ENCODE measurements at places on chromosomes 6 and 20. TPM values are rescaled to one million over a fixed set of nuclear protein-coding genes. Genes with fewer than 3 reads are reported as not detected.

DNA sequence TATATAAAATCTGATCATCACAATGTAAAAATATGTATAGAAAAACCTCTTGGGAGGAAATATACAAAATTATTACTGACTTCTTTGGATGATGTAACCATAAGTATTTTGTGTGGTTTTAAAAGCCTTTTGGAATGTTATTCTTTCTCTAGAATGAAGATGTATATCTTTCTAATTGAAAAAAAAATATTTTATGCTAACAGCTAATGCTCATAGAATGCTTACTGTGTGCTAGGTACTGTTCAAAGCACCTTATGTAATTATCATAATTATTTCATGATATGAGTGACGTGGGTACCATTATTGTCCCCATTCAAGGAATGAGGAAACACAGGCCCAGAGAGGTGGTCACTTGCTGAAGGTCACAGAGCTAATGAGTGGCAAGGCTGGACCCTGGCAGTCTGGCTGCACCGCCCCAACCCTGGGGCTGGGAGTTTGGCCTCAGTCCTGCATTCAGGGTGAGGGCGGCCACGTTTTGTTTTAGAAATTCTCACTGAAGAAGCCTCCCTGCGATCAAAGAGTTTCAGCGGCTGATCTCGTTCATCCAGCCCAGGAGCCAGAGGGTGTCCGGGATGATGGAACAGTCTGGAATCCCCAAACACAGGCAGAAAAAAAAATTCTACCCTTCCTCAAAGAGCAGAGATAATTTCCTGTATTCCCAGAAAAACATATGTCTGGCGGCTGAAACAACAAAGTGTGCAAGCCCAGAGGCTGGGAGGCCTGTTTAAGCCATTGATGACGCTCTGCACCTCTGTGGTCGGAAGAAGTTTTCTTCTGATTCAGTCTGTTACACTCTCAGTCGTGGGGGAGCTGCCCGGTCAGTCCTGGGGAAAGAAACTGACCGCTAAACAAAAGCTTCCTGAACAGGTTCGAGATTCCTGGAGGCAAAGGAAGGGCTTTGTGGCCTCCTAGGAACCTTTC lies 37.3 kb downstream of the TFEB start:
- no peak for DNase-seq

GRCh38 chr6:94668876-94669275 lies 908.5 kb upstream of the MANEA start:
- DNase-seq: no peak

- no peak for DNase-seq
Measured at GRCh38 chr6:111989743-111990142, 64.2 kb upstream of the CCN6 start.

GRCh38 chr20:20233041-20233514 lies 134.8 kb upstream of the INSM1 start:
- no peak for DNase-seq

DNA sequence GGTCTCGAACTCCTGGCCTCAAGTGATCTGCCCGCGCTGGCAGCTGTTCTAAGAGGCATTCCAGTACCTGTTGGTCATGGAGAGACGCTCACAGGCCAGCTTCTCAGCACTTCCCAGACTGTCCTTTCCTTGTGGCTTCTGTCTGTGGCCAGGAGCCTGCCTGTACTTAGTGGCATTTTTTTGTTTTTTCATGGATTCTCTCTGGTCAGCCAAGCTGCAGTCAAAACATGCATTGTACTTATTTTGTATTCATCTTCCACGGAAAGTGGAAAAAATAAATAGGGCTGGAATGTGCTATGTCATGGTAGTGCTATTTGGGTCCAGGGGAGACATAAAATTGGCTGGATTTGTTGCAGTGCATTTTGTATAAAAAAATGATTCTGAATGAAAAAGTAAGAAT lies 29.1 kb downstream of the ZDHHC14 start:
- DNase-seq: no peak

DNA sequence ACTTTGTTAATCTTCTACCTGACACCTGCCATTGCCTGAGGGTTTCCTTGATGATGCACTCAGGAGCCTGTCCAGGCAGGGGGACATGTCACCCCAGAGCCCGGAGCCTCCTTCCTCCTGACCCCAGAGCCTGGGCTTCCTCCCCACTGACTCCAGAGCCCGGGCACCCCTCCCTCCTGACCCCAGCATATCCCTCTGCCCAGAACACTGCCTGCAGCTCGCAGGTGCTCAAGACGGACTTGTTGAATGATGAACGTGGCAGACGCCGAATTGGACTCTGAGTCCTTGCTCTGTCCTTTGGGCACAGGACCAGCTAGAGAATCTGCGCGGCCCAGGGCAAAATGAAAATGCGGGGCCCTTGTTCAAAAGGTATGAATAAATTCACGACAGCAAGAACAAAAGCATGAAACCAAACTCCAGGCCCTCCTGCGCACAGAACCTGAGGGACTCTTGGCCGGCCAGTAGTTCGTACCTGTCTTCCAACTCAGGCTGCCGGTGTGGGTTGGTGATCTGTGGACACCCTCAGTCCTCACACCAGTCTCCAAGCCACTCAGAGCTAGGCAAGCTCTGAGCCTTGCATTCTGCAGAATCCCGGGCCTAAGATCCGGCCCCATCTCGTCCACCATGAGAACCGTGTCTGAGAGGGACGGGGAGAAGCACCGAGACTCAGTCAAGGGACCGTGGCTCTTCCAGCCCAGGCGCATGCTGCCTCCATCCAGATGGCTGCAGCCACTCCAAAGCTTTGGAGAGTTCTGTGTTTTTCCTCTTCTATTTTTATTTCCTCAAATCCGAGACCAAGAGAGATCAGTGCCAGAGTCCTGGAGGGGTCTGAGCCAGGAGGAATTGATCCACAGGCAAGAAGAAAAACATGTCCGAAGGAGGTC lies 104.7 kb downstream of the BMP7 start:
- no peak for DNase-seq

GRCh38 chr6:25005010-25005409 lies 69.2 kb upstream of the RIPOR2 start:
- DNase-seq: no peak

- peak; percentile 24 for DNase-seq
Measured at GRCh38 chr20:50015993-50016770, 33.4 kb downstream of the SNAI1 start.

- DNase-seq: peak; percentile 42
Measured at GRCh38 chr6:33008944-33009861, at the start of gene HLA-DOA. Gene HLA-DOA, minus strand, starts transcription at chr6:33009591.

GRCh38 chr6:219641-220198 lies 72.6 kb upstream of the DUSP22 start:
- DNase-seq: peak; percentile 20

DNA sequence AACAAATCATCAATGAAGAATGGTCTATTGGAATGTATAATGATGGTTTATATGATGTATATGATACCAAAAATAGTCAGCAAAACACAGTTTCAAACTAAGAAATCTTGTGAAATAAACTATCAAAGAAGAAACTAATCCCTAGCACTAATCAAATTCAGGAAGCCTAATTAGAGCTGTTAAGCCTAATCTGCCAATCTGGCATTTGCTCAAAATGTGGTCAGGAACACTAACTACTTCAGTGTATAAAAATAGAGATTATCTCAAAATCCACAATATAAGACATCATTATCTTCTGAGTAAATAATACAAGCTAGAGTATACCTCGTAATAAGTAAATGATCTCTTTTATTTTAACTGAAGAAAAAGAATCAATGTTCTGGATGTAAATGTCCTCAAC lies 12.8 kb upstream of the AKAP7 start:
- DNase-seq: no peak

DNA sequence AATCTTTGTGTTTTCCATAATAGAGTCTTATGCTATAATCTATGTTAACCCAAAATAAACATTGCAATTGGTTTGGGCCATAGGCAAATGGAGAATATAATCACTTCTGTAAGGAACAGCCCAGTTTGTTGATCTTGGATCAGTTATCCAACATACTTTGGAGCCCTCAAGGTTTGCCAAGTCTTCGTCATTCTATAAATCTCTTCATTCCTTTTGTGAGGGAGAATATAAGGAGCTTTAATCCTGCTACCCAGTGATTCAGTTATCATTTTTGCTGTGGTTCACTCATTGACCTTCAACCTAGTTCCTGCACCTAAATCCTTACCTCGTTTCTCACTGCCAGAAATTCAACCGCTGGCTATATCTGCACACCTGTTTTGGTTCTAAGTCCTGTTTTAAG lies 500.3 kb upstream of the PTCHD4 start:
- no peak for DNase-seq

- no peak for DNase-seq
Measured at GRCh38 chr6:112106562-112106961, 19.2 kb downstream of the FAM229B start.

- DNase-seq: no peak
Measured at GRCh38 chr6:113635222-113635986, 221.7 kb upstream of the MARCKS start.

GRCh38 chr6:52162940-52163908 lies 23.0 kb upstream of the IL17A start:
- no peak for DNase-seq

- no peak for DNase-seq
Measured at GRCh38 chr20:8020314-8021079, 936 bp upstream of the TMX4 start.

GRCh38 chr20:6496874-6497273 lies 270.6 kb upstream of the BMP2 start:
- DNase-seq: no peak

DNA sequence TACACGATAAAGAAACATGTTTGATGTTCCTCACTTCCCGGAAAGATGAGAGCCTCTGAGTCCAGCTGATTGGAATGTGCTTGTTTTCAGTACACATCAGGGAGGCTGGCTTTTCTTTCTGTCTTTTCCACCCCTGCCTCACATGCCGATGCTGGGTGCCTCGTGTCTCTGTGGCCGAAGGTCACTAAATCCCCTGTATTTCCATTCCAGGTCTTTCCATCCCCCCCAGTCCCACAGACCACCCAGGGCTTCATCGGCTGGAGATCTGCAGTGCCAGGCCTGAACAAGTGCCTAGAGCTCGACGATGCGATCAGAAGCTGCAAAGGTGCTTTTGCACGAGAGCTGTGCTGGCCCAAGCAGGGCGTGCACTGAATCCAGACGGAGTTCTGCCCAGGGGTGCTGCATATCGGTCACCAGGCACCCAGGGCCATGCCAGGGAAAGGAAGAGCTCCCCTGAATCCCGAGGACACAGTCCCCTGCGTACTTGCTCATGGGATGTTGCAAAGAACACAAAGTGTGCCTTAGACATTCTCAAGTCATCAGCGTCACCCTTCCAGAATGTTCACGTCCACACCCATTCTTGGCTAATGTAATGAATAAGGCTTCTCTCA lies 67.9 kb downstream of the ANKRD60 start:
- DNase-seq: no peak

DNA sequence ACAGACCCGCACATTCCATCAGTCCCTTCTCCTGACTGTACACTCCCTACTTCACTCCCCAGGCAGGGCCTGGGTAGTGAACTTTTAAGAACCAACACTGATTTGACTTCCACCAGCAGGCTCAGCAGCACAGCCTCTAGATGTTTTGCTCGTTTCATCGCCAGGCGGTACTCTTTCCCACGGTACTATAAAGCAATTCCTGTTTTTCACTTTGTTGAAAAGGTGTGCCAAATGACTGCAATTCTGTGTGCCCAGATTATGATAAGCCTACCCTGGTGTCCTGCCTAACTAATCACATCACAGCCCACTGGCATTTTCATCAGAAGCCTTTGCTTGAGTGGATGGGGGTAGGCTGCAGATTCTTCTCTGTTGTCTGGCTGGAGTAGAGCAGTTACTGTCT lies 12.9 kb upstream of the WTAP start:
- no peak for DNase-seq

DNA sequence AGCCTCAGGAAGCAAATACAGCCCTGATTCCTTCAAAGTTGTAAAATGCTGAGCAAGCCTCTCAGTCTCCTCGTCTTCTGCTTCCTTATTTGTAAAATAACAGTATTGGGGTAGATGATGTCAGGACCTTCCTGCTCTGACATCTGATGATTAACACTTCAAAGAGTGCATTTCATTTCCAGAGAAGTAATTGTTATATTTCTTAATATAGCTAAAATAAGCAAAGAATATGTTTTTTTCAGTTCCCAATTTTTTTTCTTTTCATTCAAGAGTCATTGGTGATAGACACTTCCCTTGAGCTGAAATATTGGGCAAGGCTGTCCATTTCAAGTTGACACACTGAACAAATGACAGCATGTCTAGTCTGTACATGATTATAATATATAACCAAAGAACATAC lies 53.4 kb downstream of the SLX4IP start:
- no peak for DNase-seq

GRCh38 chr20:61146023-61146422 lies 106.0 kb upstream of the CDH4 start:
- no peak for DNase-seq

DNA sequence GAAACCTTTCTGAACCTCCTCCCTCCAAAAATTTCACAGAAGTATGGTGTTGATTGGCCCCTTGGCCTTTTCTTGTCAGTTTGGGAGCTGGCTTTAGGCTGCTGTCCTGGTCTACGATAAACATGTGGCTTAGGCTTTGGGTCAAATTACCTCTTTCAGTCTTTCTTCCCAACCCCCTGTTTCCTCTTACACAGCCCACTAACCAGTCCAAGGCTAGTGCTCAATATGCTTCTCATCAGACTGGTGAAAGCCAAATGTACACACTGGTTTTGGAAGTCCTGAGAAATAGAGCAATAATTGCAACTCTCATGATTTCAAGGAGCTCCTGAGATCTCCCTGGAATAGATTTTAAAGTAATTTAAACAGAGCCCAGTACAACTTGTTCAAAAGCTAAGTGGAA lies 933.7 kb upstream of the GJE1 start:
- DNase-seq: no peak

DNA sequence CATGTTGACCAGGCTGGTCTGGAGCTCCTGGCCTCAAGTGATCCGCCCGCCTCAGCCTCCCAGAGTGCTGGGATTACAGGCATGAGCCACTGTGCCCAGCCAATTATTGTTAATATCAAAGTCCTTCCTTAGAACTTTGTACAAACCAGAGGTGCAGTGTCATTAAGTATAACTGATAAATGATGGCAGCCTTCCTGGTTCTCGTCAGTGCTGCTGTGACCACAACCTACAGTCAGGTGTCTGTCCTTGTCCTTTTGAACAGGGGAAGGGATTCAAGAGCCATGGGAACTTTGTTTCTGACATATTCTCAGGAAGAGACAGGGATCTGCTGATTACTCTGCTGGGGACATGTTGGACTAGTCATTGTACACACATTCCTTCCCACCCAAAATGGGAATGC lies 103.2 kb upstream of the TIAM2 start:
- DNase-seq: no peak

GRCh38 chr6:34475238-34475682 lies 9.4 kb downstream of the PACSIN1 start:
- DNase-seq: no peak

- no peak for DNase-seq
Measured at GRCh38 chr20:36881331-36881730, 5.4 kb downstream of the TLDC2 start.

- peak; percentile 68 for DNase-seq
Measured at GRCh38 chr20:49482621-49483017, at the start of gene KCNB1. Gene KCNB1, minus strand, starts transcription at chr20:49482668. Its CDS starts 188 bp downstream, at chr20:49482480.

Gene MBOAT1
- total RNA-seq: 12.0 TPM

Gene PSMF1
- total RNA-seq: 114 TPM

Gene MRPL2
- total RNA-seq: 45.7 TPM

Gene RREB1
- total RNA-seq: 28.3 TPM

Gene KIFC1
- 124 TPM for total RNA-seq

Gene TRIM40
- total RNA-seq: not detected

Gene BANF2
- total RNA-seq: not detected

Gene VIP
- total RNA-seq: not detected

Gene ADGB
- not detected for total RNA-seq

Gene TNNC2
- not detected for total RNA-seq

Gene GSTA3
- total RNA-seq: not detected

Gene SYTL3
- total RNA-seq: 0.28 TPM

Gene CSNK2A1
- total RNA-seq: 227 TPM

Gene HTR1E
- total RNA-seq: not detected
